ENCODE measurements at places on chromosomes 2 and 18. TPM values are rescaled to one million over a fixed set of nuclear protein-coding genes. Genes with fewer than 3 reads are reported as not detected.

The EML6 gene
- 4.6 TPM for total RNA-seq

The NETO1 gene
- not detected for total RNA-seq

DNA sequence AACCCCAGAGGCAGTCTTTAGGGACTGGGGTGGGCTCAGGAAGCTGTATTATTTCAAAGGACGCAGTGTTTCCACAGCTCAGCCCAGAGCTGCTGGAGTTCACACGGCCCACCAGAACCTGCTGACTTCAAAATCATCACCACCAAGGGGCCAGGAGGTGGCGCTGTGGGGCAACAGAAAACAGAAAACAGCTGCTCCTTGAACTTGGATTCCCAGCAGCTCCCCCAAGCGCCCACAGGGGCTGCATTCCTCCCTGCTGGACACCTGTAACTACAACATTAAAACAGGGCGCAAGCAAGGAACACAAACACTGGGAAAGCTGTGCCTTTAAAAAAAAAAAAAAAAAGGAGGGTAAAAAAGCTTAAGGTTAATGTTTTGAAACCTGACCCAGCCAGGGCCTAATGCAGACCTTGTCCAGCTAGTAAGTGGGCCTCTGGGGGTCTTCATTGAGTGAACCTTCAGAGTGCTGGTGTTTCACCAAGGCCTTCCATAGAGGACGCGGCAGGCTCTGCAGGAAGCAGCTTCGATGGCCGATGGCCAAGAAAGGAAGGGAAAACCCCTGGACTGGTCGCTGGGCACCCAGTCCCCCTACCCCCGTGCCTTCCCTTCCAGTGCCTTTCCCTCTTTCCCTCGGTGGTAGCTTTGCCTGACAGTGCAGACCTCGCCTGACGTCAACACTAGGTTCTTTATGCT lies 25.9 kb downstream of the MLPH start:
- no peak overlapping the region for H3K4me3 ChIP-seq
- H3K36me3 ChIP-seq, result no peaks in the 10 kb centered on the region
- H3K27ac ChIP-seq, result no peak overlapping the region
- no peaks in the 10 kb centered on the region for H3K27me3 ChIP-seq
- H3K4me1 ChIP-seq, result peaks cover 40% of the 10 kb centered on the region

GRCh38 chr2:191171708-191172355 lies 21.0 kb upstream of the STAT4 start:
- DNase-seq, result no peak
- no peak overlapping the region for H3K4me3 ChIP-seq
- H3K27me3 ChIP-seq, result no peaks in the 10 kb centered on the region
- H3K27ac ChIP-seq, result no peak overlapping the region

DNA sequence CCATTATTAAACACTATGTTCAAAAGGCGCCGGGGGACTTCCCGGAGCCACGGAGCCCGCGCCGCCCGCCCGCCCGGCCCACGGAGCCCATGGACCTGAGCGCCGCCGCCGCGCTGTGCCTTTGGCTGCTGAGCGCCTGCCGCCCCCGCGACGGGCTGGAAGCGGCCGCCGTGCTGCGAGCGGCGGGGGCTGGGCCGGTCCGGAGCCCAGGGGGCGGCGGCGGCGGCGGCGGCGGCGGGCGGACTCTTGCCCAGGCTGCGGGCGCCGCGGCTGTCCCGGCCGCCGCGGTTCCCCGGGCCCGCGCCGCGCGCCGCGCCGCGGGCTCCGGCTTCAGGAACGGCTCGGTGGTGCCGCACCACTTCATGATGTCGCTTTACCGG lies 197 bp downstream of the GDF7 start:
- peaks cover 8% of the 10 kb centered on the region for H3K27me3 ChIP-seq
- peak overlapping the region; percentile 76 for H3K27ac ChIP-seq
- peak overlapping the region; percentile 56 for H3K4me3 ChIP-seq
- H3K4me1 ChIP-seq, result peaks cover 71% of the 10 kb centered on the region

DNA sequence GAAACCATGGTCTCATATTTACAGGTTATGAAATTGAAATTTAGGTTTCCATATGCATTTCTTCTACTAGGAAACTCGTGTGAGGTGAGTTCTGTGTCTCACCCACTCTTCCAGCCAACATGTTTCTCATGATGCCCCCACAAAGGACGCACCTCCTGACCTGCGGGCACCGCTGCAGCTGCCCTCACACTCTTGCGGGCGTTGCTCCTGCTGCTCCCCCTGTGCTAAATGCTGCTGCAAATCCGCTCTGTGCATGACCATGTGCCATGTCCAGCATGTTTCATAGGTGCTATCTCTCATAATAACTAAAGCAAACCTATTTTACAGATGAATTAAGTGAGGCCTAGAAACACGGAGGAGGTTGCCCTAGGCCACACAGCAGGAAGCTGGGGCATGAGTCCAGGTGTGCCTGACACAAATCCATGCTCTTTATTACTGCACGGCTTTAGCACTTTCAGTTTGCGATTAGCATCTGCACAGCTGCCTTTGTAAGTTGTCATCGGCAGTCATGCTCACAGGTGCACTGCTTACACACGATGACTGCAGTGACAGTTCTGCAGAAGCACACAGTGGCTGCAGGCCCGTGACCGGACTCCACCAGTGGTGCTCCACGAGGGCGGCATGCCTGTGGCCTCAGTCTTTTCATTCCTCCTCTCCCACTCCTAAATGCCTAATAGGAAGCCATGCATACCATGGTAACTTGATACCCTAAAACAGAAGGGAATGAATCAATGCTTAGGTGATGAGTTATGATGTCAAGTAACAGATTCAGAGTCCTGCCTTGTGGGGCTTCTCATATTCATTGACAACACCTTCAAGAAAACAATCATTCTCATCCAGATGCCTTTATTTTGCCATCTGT lies 14.9 kb upstream of the GALR1 start:
- no peak overlapping the region for H3K27ac ChIP-seq
- H3K27me3 ChIP-seq, result no peaks in the 10 kb centered on the region
- no peaks in the 10 kb centered on the region for H3K36me3 ChIP-seq
- H3K4me1 ChIP-seq, result no peaks in the 10 kb centered on the region
